ENCODE measurements at places on chromosomes 2 and 18. TPM values are rescaled to one million over a fixed set of nuclear protein-coding genes. Genes with fewer than 3 reads are reported as not detected.

GRCh38 chr2:69007169-69007568 lies 5.8 kb upstream of the ANTXR1 start:
- DNase-seq, result no peak

BCL11A gene
- polyA plus RNA-seq, result 0.43 TPM

KLF7 gene
- 3.8 TPM for polyA plus RNA-seq

DNA sequence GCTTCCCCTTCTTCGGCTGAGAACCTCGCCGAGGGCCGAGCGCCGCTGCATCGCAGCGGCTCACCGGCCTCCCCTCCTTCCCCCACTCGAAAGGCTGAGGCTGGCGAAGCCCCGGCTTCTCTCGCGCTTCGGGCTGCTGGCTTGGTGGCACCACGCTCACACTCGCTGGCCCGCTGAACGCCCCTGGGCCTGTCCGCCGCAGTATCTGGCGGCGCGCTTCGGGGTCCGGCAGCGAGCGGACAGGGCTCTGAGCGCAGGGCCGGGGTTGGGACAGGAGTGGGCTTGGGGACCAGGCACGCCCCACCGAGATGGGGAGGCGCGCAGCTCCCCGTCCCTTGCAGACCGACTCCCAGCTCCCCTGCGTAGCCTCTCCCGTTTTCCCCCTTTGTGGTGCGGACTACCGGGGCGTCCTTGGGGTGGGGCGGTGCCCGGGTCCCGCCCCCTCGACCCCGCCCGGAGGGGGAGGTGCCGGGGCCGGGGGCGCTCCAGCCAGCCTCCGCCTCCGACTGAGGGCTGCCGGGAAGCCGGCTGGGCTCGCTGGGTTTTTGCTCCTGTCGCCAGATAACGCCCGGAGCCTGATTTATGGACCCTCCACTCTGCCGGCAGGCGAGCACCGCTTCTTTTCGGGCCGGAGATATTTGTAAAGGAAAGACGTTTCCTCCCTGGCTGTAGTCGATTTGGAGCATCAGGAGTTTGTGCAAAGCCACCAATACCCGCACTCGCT lies 3.8 kb downstream of the GBX2 start:
- no peak for DNase-seq

GRCh38 chr2:140270224-140270623 lies 1490.0 kb upstream of the NXPH2 start:
- no peak for DNase-seq

RNF152 gene
- polyA plus RNA-seq, result 10.1 TPM

Data from liver (tissue), 10 donors.